ENCODE measurements at places on chromosomes 7 and 10.

DNA sequence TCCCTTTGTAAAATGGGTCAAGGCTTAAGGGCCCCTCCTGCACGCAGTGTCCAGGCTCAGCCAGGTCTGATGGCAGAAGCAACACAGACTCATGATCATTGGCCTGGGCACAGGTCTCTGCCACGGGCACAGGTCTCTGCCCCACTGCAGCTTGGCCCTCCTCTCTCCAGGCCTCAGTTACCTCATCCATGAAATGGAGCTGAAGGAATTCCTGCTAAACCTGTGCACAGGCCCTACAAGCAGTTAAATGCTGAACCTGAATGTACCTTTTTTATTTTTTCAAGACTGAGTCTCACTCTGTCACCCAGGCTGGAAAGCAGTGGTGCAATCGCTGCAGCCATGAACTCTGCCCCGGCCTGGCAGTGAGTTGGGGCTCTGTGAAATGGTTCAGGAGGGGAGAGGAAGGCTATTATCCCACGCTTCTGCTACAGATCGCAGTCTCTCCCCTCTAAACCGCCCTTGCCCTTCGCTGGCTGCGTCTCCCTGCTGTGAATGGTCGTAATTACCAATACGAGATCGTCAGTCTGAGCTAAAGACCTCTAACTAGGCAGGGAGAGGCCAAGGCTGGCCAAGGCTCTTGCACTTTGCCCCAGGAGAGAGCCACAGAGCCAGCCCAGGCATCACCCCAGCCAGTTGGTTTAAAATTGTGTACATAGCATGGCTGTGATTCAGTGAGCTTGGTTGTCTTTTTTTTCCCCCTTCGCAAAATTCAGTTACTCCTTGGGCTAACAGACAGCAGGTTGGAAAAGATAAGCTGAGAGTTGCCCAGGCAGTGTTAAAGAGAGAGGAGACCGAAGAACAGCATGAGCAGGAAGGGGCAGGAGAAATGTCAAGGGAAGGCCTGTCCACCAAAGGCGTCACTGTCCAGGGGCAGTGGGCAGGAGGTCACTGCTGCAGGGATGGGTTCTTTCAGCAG is 93.0 kb upstream of the KCTD7 start:
- no peak for DNase-seq

DNA sequence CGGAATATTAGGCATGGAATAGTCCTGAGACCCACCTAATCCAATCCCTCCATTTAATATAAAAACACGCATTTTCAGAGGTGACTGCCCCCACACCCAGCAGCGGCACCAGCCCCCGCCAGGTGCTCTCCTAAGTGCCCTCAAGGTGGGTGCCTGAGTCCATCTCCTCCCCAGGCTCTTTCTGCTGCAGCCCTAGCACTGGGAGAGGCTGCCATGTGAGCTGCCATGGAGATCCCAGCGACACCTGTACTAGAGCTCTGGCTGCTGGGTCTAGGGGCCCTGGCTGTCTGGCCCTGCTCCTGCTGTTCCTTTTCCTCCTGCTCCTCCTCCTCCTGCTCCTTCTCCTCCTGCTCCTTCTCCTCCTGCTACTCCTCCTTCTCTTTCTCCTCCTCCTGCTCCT is 191.1 kb upstream of the BMPER start:
- DNase-seq: no peak

- peak; percentile 7 for DNase-seq
Observed at GRCh38 chr10:37856881-37857286, 526 bp downstream of the ZNF248 start.

DNA sequence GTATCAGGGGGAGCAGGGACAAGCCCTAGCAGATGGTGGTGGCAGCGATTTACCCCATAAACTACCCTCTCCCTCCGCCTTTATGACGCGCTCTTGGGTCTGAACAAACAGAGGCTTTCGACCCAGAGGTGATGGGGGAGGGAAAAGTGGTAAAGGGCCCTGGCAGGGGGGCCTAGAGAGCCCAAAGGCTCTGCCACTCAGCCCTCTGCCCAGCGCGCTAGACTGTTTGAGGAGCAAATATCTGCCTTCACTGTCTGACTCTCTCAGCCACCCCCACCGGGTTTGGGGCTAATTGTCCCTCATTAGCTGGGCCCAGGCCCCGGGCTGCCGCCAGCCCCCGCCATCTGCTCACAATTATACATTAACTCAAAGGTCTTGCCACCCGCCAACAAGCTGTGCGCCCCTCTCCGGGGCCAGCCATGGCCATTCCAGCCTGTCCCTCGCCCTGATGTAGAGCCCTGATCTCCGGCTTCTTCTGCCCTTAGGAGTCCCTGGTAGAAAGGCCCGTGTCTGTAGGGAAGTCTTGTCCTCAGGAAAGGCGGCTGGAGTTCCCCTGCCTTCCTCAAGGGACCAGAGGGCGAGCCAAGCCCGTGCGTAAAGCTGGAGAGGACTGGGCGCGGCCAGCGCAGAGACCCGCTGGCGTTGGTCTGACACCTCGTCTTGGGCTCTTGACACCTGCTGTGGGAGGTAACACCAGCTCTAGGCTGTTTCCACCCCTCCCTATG is 1.9 kb upstream of the PAX4 start:
- DNase-seq: peak; percentile 63

GRCh38 chr7:28106321-28106829 is 74.2 kb downstream of the JAZF1 start:
- DNase-seq: no peak

- DNase-seq: peak; percentile 37
Observed at GRCh38 chr7:137402536-137403352, 59.2 kb upstream of the PTN start.

- DNase-seq: no peak
Observed at GRCh38 chr10:59383436-59383835, 21.1 kb upstream of the FAM13C start.

Measured in iPS-NIHi11 (cell line).